NAMALWA (cell line): ENCODE measurements at places on chromosomes 5 and 9.
A peak's percentile ranks its signal among the peaks of the same experiment; 100 is the strongest.

DNA sequence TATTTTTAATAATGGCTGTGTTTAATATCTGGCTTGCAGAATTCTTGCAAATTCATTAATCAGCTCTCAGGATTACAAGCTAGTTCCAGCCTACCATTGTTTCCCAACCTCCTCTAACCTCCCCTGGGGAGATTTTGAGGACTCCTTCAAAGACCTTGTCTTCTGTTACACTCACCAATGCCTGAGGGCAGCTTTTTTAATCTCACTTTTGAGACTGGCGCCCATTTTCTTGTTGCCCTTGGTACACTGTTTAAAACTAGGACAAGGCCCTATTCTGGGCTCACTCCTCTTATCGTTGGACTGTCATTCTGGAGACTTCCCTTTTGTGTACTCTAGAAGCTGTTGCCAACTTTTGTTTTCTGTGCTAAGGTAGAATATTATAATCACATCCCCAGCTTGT is 13.6 kb upstream of the EQTN start:
- DNase-seq, result no peak

DNA sequence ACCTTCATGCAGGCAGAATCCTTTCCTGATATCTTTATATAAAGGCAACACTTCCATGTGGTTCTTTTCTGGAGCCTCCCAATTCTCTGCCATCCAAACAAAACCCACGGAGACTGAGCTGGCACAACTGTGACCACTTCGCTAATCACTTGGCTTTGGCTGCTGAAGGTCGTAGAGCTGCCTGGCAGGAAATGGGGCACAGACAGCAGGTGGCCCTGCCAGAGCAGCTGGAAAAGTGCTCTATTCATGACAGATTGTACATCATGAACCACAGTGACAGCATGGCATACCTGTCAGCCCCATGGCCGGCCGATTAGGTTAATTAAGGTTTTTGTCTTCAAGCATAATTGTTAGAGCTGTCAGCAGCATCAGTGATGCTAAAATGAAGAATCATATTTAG is 141.9 kb upstream of the ANKRD55 start:
- DNase-seq, result no peak

DNA sequence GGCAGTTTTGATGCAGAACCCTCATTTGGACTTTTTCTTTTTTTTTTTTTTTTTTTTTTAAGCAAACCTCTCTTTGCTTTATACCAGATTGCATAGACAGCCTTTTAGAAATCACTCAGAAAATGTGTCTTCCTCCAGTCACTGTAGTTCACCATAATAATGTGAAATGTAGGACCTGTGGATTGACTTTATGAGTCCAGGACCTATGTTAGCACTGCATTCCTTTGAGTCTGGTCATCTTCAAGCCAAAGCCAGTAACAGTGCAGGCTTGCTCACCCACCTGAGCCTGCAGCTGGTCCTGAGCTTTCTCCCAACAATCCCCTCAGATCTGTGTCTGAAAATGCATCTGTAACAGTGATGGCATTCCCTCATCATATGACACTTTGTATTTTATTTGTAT is 110.7 kb upstream of the NFIL3 start:
- DNase-seq, result no peak

- peak; percentile 77 for DNase-seq
Measured at GRCh38 chr9:19456996-19457692, 48.3 kb downstream of the ACER2 start.

DNA sequence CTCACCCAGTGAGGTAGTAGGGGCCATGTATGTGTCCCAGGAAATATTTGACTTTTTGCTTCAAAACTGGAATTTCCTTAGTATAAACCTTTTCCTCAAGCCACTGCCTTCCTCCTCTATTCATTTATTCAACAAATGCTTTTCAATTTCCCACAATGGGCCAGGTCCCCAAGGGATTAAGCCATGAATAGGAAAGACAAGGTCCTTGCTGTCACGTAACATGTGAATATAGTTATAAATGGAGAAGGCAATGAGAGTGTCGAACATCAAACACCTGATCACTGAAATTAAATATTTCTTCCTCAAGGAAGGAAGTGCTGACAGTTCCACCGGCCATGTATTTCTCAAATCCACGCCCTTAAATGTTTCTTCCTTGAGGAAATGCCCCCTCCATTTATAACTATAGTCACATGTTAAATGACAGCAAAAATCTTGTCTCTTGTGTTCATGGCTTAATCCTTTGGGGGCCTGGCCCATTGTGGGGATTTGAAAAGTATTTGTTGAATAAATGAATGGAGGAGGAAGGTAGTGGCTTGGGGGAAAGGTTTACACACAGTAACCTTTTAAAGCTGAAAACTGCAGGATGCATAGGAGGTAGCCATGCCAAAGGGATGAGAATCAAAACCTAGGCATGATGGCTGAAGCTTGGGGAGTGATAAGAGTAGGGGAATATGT is 145.5 kb downstream of the PTTG1 start:
- no peak for DNase-seq

- no peak for DNase-seq
Measured at GRCh38 chr5:148858106-148858505, 31.7 kb downstream of the ADRB2 start.

- DNase-seq, result no peak
Measured at GRCh38 chr5:138985683-138986082, 110.5 kb upstream of the LRRTM2 start.

DNA sequence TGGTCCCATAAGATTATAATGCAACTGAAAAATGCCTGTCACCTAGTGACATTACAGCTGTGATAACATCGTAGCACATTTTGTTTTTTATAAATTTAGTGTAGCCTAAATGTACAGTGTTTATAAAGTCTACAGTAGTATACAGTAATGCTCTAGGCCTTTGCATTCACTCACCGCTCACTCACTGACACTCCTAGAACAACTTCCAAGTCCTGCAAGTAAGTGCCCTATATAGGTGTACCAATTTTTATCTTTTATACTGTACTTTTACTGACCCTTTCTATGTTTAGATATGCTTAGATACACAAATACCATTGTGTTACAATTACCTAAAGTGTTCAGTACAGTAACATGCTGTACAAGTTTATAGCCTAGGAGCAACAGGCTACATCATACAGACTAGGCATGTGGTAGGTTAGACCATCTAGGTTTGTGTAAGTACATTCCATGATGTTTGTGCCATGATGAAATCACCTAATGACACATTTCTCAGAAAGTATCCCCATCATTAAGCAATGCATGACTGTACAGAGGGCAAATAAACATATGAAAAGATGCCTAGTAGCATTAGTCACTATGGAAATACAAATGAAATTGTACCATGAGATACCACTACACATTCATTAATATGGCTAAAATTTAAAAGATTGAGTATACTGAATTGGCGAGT is 127.6 kb downstream of the TRPM6 start:
- no peak for DNase-seq

DNA sequence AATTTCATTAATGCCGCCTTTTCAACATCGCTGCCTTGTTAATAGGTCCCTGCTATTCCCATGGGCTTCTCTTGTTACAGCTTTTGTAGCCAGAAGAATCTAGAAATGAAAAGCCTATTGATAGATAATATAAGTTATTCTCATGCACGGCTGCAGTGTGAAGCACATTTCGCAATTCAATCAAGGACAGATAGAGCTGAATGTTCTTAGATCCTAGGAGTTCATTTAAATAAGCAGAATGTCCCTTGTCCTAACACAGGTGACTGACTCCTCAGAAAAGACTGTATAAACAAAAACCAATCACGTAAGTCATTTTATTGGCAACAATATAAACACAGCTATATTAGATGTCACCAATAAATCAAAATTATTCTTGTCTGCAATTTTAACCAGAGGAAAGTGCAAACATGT is 9.4 kb downstream of the GLIS3 start:
- DNase-seq, result no peak

DNA sequence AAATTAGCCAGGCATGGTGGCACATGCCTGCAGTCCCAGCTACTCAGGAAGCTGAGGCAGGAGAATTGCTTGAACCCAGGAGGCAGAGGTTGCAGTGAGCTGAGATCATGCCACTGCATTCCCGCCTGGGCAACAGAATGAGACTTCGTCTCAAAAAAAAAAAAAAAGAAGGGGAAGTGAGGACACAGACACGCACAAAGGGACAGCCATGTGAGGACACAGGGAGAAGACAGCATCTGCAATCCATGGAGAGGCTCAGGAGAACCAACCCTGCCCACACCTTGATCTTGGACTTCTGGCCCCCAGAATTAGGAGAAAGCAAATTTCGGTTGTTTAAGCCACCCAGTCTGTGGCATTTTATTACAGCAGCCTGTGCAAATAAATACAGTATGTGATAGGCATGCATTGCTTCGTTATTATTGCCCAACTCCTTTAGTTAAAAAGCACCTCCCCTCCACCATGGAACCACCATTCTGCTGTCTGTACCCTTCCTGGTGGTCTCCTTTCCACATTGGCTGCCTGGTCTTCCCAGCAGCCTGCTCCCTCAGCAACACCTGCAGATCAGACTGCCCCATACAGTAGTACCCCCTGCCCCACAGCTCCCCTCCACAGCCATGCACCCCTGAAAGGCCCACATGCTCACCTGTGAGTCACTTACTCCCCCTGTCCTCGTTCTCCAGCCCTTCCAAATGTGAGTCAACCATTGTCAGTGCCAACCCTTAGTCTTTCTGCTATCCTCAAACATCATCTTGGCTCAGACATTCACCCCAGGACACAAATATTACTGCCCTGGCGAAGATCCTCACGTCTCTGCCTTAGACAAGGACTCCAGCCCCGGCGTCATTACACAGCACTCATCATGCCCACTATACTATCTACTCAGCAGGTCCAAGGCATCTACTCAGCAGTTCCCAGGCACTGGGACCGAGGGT is 128.8 kb downstream of the ROR2 start:
- DNase-seq, result no peak

DNA sequence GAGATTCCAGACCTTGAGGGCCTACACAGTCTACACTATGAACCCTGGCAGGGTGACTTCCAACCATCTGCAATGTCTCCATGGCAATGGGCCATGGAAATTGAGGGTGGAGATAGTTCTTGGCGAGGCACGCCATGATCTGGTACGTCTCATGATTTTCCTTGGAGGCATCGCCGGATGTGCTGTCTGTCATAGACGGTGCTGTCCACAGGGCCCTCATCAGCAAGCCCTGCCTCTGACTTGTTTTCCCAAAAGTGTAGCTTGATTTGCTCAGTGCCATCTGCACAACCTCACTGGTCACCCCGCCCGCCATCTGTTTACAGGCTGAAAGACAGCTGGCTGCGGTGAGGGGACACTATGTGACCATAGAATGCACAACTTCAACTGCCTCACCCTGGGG is 73.5 kb downstream of the BOD1 start:
- no peak for DNase-seq

DNA sequence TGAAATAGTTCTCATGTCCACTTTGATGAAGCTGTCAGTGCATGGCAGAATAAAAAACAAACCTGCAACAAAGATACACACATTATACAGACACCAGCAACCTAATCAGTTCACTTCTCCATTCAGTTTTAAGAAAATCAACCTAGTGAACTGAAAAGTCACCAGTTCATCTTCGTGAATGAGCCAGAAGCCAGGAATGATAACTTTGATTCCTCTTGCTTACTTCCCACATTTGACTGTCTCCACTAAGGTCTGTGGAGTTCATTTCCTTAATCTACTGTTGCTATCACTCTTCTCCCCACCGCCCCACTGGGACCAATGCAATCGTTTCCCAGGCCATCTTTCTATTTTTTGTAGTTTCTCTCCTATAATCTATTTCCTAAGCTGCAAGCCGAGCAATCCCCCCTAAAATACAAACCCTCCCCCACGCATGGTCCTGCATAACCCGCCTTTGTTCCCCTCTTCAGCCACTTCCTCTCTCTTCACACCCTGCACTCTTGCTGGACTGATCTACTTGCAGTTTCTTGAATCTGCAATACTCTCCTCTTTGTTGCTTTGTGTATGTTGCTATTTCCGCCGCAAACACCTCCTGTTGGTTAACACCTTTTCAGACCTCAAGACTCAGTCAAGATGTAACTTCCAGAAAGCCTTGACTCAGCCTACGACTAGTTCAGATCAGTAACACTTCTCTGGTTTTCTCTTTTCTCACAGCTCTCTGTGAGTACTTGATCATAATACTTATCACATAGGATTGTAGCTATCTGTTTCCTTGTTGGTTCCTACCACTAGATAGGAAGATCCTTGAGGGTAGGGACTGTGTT is 16.6 kb downstream of the STOM start:
- no peak for DNase-seq

- peak; percentile 53 for DNase-seq
Measured at GRCh38 chr5:141402553-141403243, at the start of gene PCDHGA9. PCDHGA9 (plus strand) TSS chr5:141402778; CDS start chr5:141402953, 175 bp downstream.

- no peak for DNase-seq
Measured at GRCh38 chr9:8474937-8475336, 675.4 kb upstream of the DMAC1 start.

DNA sequence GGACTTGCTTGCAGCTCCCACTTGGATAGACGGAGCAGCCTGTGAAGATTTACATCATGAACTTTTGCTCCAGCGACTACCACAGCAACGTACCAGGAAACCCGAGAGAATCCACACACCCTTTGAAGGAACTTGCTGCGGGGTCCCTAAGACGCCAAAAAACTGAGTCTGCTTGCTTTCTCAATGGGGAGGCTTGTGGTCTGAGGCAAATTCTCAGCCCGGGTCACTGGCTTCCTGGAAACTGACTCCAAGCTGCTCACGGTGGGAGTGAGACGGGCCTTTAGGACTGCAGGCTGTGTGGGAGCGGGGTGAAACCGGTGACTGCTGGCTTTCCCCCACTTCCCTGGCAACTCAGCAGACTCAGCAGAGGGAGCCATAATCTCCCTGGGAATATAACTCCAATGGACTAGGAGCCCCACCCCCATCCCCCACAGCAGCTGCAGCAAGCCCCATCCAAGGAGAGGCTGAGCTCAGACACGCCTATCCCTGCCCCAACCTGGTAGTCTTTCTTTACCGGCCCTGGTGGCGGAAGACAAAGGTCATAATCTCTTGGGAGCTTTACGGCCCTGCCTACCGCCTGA is 466.0 kb downstream of the CAAP1 start:
- DNase-seq, result no peak

GRCh38 chr5:119036101-119036762 is 34.7 kb upstream of the DMXL1 start:
- DNase-seq, result no peak

GRCh38 chr9:114742947-114743346 is 61.0 kb upstream of the TEX48 start:
- no peak for DNase-seq

DNA sequence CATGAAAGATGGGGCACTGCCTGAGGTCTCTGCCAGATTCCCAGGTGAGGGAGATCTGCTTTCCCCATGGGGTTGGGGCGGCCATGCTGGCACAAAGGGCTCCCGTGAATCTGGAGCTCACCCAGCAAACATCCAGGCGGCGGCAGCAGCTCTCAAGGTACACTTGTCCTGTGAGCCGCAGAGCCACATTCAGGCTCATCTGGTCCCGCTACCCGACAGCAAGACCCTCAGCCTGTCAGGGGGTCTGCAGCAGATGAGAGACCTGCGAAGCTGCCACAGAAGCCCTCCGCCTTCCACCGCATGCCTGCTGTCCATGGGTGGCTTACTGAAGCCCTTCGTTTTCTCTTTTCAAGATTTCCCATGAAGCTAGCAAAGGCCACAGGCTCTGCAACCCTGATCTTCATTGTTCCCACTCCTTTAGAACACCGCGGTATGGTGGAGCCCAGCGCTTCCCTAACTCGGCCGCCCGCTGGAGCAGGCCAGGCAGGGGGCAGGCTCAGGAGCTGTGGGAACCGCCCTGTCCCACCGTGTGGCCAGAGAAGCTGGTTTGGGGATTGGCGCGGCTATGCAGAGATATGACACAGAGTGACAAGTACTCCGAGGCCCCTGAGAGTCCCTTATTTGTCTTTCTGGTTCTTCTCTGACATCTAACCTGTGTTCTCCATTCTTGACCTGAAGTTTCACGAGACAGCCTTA is 8.8 kb downstream of the LRRC14B start:
- no peak for DNase-seq
